ENCODE measurements at places on chromosomes 1 and 21. TPM values are rescaled to one million over a fixed set of nuclear protein-coding genes. Genes with fewer than 3 reads are reported as not detected.

DNA sequence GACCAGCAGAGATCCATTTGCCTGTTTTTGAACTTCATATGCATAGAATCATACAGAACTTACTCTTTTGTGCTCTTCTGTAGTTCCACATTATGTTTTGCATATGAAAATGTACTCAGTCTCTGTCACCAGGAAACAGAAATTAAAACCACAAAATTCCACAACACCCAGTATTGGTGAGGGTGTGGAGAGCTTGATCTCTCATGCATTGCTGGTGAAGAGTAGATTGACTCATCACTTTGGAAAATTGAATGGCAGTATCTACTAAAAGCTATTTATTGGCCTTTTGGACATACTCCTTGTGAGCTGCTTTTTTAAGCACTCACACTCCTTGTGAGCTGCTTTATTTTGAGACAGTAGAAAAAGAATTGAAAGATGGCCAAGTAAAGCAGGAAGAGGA lies 43.3 kb downstream of the VTCN1 start:
- no peaks in the 10 kb centered on the region for H3K4me1 ChIP-seq
- H3K27me3 ChIP-seq: no peaks in the 10 kb centered on the region
- no peak overlapping the region for H3K27ac ChIP-seq
- DNase-seq: no peak
- H3K36me3 ChIP-seq: no peaks in the 10 kb centered on the region

DNA sequence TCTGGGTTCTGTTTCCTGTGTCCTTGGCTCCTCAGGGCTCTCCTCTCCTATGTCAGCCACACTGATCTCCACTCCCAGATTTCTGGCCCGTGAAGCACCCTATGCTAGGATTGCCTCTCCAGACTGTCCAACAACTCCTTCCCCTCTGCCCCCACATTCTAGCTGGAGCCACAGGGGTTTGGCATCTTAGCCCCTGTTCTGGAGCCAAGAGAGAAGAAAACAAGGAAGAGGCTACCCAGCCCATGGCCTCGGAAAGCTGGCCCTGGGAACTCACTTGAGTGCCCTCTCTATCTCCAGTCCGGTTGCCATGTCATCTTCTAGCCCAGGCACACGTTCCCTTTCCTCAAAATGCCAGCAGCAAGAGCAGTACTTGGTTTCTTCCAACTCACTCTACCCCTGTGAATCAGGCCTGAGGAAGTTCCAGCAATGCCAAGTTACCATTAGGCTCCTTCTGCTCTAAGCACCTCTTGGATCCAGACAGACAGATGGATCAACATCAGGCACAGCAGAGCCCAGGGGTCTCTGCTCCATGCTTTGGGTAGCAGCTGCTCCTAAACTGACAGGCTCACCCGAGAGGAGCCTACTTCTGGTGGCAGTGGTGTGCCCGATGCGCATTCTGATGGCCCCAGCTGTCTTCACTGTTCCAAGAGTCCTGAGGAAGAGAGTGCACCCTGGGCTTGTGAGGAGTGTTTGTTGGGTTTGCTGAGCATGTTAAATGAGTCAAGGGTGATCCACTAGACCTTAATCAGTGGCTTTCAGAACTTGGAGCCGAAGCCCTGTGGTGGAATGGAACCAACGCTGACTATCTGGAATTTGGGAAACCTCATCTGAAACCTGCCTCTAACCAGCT lies 11.6 kb upstream of the GPR61 start:
- H3K4me1 ChIP-seq: peaks cover 20% of the 10 kb centered on the region
- no peak for DNase-seq
- no peak overlapping the region for H3K27ac ChIP-seq
- no peak overlapping the region for H3K4me3 ChIP-seq
- H3K36me3 ChIP-seq: no peaks in the 10 kb centered on the region

DNA sequence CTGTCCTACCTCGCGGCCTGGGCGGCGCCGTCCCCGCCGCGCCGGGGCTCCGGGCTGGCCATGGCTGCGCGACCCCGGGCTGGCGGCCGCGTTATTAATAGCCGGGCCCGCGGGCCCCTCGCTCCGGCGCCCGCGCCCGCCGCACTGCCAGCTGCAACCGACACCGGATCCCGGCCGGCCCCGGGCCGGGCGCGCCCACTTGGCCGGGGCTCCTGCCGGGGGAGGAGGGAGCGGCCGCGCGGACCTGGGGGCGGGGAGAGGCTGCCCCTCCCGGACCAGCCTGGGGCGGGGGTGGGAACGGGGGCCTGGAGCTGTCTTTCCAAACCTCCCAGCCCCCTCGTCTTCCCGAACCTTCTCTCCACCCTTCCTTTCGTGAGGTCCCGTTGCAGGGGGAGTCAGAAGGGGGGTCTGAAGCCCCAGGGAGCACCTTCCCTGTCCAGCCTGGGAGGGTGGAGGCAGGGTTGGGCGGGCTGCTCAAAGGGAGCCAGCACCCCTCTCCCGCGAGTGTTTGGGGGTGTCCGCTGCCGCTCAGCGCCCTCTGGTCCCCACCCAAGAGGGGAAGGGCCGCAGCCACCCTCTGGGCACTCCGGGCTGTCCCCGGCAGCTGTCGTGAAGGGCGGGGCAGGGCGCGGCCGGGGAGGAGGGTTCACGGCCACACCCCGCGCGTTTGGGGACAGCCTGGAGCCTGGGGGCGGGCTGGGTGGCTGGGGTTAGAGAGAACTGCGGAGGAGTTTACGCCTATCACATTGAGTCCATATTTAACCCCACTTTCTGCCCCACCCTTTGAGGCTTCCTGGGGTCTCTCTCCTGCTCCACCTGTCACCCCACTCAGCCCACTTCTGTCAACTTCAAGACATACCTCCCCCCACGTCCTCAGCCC lies at the start of gene SYNC:
Gene SYNC, minus strand, starts transcription at position 172 of the 880 bp plus-strand sequence. Its CDS starts 110 bp downstream, at position 62.
- H3K27ac ChIP-seq: peak within 1 kb of the TSS; percentile 87
- DNase-seq: peak; percentile 85
- peak within 1 kb of the TSS; percentile 74 for H3K4me3 ChIP-seq

DNA sequence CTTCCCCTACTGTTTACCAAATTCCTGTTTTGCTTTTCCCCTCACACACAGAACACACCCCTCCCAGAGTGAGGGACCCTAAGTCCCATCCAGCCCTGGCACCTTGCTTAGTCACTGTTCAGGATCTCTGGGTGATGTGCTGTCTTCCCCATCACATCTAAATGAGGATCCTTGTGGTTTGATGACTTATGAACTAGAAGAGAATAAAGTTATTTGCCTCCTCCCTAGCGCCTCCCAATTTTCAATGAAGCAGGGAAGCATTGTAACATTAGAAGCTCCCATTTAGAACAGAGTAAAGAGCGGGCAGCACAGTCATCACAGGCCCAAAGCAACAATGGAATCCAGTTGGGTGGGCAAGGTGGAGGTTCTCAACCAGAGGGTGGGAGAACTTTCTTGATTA lies 27.0 kb downstream of the DISC1 start:
- no peak overlapping the region for H3K4me3 ChIP-seq
- no peaks in the 10 kb centered on the region for H3K27me3 ChIP-seq
- no peak for DNase-seq
- no peaks in the 10 kb centered on the region for H3K36me3 ChIP-seq
- H3K27ac ChIP-seq: no peak overlapping the region
- peaks cover 7% of the 10 kb centered on the region for H3K4me1 ChIP-seq

GRCh38 chr1:67159233-67159632 lies 7.0 kb upstream of the IL23R start:
- peaks cover 7% of the 10 kb centered on the region for H3K27me3 ChIP-seq
- no peaks in the 10 kb centered on the region for H3K4me1 ChIP-seq
- no peaks in the 10 kb centered on the region for H3K36me3 ChIP-seq
- DNase-seq: no peak
- H3K27ac ChIP-seq: no peak overlapping the region
- no peak overlapping the region for H3K4me3 ChIP-seq

FAM163A gene
- 0.61 TPM for polyA plus RNA-seq

MROH7 gene
- 0.68 TPM for polyA plus RNA-seq

CLCA1 gene
- polyA plus RNA-seq: not detected
